CD4-positive, alpha-beta T cell treated with Interleukin-6 at 100 ng/mL for 8 hours (primary cell): ENCODE measurements at places on chromosomes 7 and 10.
A peak's percentile ranks its signal among the peaks of the same experiment; 100 is the strongest.

DNA sequence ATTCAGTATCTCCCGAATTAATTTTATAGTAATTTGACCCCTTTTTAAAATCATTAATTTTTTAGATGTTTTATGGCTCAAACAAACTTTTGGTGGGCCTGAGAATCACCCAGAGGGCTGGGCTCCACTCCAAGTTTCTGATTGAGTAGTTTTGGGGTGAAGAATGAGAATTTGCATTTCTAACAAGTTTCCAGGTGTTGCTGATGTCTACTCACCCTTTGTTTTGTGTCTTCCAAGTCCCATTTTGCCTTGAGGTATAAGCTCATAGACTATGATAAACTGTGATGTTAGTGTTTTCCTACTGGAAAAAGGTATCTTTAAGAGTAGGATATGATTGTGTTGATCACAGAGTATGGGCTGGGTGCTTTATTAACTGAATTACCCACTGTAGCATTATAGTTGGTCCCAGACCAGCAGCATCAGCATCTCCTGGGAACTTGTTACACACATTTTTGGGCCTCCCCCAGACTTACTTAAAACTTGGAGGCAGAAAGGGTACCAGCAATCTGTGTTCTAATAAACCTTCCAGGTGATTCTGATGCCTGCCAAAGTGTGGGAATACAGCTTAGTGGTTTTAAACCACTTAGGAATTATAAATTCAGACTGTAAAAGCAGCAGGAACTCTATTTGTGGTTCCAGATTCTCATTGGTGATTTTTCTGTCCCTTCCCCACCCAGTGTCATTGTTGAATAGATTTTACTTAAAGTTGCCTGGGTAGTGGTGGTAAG lies 19.1 kb downstream of the ZNRF2 start:
- no peak for DNase-seq

DNA sequence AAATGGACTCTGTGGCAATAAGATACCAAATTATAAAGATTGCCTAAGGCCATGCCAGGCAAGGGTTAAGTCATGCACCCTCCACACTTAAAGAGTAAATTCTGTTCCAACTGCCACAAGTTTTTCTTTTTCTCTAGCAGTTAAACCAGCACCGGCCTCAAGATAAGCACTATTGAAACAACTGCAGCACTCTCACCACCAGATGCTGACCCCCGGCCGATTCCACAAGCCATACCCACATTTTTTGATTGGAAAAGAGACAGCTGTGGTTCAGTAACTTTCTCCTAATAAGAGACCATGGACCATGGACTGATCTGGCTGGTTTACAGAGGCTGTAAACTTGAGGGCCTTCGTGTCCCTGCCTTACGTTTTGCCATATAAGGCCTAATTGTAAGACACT lies 44.9 kb downstream of the GRM8 start:
- DNase-seq, result no peak

DNA sequence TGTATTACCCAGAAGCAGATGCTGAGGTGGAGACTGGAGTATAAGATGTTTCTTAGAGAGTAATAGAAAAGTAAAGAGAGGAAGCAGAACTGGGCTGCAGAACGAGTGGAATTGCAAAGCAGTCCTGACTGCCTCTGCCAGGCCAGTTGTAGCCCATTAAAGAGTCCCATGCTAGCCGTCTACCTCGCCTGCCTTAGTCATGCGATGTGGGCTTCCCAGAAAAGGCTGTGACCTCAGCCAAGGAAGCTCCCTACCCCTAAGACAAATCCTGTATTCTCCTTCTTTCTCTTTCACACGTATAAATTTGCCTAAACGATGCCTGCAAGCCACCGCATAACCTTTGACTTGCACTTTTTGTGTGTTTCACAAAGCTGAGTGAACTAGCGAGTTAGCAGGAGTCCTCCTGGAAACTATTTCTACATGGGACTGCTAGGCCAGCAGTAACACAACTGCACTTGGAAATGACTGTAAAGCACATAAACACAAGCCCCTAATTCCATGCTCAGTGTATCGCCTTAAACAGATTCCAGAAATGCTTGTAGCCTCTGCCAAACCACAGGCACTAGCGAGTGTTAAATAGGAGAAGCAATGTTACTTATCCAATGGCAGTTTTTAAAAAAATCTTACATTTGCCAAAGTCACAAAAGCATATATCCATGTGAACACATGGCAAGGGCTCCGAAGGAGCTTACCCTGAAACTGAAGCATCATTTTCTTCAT lies 47.4 kb upstream of the GNAI1 start:
- DNase-seq, result no peak

- no peak for DNase-seq
These were observed 11.8 kb downstream of the INPP5A start for GRCh38 chr10:132549371-132549770.

- no peak for DNase-seq
These were observed 736.9 kb upstream of the COBL start for GRCh38 chr7:52053525-52053924.

GRCh38 chr7:46934198-46934825 lies 647.6 kb downstream of the TNS3 start:
- no peak for DNase-seq

DNA sequence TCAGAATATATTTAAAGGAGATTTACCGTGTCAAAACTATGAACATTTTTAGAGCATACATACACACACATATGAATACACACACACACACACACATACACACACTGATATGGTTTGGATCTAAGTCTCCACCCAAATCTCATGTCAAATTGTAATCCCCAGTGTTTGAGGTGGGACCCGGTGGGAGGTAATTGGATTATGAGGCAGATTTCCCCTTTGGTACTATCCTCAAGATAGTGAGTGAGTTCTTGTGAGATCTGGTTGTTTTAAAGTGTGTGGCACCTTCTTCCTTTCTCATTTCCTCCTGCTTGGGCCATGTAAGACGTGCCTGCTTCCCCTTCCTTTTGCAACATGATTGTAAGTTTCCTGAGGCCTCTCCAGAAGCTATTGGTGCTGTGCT lies 515.0 kb upstream of the ZMIZ1 start:
- no peak for DNase-seq

DNA sequence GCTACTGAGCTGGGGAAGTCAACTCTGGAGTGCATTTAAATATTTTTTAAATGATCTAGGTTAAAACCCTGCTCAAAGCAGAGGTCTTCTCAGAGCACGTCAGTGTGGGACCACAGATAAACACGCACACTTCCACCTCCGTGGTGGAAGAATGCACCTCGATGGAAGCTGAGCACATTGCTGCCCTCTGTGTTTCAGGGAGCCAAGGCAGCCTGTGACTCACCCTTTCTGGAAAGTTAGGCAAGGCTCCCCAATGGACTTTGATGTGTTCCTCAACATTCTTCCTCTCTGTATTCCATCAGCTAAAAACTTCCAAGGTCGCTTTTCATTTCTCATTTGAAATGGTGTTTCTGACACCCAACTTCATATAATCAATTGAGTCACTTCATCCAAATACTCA lies 170.8 kb upstream of the KMT2E start:
- DNase-seq, result no peak

DNA sequence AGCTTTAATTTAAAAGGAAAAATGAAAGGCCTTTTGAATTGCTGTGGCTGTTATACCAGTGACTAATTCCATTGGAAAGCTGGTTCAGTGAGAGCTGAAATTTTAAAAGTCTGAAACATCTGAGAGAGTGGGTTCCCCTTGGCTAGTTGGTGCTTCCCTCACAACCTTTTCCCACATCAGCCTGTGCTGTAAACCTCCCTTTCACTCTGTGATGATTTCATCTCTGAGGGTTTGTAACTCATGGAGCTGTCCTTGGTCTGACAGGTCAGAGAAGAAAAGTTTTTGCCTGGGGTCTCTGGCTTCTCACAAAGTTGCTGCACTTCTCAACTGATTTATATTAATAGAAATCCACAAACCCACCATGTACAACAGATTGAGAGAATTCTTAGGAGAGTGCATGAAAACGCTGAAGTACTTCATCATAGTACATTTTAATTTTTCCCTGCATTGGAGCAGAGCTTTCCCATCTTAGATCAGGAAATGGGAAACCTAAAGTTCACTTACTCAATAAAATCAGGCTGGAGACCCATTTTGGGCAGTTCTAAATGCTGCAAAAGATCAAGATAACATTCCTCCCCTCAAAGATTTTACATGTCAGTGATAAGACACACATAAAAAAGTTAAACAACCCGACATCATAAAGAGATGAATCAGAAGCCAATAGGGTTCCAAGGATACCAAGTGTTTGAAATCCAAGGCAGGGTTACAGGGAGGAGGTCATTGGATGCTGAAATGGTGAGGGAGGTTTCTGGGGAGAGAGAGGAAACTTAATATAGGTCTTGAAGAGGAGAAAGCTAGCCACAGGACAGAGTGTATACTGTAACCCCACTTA lies 157.0 kb upstream of the MKLN1 start:
- no peak for DNase-seq

DNA sequence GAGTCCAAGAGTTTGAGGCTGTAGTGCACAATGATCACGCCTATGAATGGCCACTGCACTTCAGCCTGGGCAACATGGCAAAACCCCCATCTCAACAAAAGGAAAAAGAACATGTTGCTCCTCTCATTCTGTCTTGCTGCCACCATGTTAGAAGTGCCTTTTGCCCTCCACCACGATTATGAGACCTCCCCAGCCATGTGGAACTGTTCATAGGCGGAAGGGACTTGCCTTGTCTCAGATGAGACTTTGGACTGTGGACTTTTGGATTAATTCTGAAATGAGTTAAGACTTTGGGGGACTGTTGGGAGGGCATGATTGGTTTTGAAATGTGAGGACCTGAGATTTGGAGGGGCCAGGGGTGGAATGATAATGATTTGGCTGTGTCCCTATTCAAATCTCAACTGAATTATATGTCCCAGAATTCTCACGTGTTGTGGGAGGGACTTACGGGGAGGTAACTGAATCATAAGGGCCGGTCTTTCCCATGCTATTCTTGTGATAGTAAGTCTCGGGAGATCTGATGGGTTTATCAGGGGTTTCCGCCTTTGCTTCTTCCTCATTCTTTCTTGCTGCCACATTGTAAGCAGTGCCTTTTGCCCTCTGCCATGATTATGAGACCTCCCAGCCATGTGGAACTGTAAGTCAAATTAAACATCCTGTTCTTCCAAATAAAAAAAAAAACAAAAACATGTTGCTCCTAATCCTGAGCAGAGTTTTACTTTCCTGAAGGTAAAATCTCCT lies 22.3 kb downstream of the DLG5 start:
- DNase-seq, result no peak

GRCh38 chr10:120738658-120739057 lies 112.5 kb upstream of the WDR11 start:
- DNase-seq, result no peak

DNA sequence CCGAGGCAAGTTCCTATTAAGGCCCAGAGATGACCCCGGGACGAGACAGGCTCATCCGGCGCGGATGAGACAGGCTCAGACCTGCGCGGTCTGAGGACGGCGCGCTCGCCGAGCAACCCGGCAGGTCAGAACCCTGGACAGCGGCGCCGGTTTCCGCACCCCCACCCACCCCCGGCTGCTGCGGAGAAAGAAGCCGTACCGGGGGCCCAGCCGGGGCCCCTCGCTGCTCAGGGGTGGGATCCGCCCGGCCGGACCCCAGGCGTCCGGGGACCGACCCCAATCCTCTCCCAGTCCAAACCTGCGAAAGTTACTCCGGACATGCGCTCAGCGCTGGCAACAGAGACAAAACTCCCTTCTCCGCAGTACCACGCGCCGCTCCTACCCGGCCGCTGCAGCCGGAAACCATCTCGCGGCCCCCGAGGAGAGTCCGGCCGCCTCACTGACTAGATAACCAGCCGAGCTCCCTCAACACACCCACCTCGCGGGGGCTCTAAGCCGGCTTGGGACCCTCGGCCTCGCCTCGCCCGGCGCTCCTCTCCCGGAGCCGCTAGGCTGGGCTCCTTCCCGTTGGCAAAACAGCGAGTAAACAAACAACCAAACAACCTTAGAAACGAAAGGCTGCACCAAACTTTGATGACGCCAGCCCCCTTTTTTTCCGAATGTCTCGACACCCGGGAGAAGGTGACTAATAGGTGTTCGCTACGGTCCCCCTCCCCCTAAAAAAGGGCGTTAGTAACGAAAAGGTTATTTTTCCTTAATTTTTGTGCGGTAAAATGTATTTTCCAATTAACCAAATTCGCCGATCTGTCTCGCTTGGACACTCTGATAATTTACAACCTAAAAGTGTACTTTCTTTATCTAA lies 2.3 kb upstream of the DRGX start:
- DNase-seq, result no peak

- DNase-seq, result no peak
These were observed 141.6 kb downstream of the EMX2 start for GRCh38 chr10:117684046-117684610.

- no peak for DNase-seq
These were observed 37.1 kb upstream of the GDF10 start for GRCh38 chr10:47262606-47263533.

DNA sequence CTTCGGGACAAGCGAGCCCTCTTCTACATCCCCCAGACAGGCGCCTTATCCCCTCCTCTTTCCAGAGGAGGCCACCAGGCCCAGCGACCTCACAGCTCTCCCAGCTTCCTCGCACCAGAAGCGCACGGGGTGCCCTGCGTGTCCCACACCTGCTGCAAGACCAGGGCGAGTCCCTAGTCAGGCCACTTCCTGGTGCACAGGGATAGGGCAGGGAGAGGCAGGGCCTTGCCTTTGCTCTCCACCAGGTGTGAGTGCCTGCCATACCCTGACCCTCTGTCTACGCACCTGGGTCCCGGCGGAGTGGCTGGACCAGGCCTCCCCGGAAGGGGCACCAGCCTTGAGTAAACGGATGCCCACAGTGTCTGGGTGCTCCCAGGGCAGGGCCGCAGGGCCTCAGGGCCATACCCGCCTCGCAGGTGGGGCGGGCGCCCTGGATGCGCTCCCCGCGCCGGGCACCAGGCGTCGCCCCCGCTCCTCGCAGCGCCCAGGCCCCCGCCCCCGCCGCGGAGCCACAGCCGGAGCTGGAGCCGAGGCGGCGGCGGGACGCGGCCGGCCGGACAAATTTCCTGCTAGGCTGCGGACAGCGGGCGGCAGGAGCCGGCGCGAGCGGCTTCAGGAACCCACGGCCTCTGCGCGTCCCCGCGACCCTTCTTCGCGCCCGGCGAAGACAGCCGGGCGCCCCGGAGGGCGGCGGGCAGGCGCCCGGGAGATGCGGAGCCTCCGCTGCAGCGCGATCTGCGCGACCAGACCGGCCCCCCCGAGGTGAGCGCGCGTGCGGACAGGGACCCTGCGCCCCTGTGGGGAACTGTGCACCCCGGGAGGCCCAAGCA lies at the start of gene PTPRE:
TSS of gene PTPRE (plus strand) at position 556 of the 830 bp plus-strand sequence. CDS start 133,779 bp downstream, outside the sequence.
- peak; percentile 45 for DNase-seq

DNA sequence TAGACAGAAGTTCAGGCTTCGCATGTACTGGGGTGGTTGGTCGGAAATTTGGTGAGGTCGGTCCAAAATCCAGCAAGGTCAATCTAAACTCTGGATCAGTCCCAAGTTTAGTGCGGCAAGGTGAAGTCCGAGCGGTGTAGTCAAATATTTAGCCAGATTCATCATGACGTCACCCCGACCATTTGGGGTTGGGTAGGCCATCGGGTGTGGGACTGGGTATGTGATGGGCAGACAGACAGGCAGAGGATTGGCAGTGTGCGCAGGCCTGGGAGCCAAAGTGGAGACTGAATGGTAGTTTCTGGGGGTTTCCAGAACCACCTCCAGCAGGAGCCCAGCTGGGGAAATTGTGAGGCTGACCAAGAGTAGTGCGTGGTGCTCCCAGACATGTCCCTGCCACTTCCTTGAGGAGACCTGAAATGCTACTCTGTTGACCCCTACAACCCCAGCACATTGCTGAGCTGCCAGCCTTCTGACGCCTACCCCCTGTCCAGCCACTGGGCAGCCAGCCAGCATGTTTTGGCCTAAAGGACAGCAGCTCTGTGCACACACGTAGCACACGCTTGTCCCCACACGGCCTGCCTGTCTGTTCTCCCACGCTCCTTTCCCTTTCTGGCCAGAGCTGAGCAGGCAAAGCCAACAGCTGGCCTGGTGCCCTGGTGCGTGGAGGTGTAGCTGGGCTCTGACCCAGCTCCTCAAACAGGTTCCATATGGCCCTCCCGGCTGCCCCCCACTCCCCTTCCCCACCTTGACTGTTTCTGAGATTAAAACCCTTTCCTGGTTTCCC lies 55.9 kb downstream of the FAM241B start:
- DNase-seq, result no peak
